Adrenal gland (tissue), 19 donors: ENCODE measurements at places on chromosomes 6 and 20. TPM values are rescaled to one million over a fixed set of nuclear protein-coding genes. Genes with fewer than 3 reads are reported as not detected.

Gene IL20RA
- 20.8 TPM for total RNA-seq

Gene SLC22A3
- total RNA-seq = 51.9 TPM

Gene NRM
- total RNA-seq = 5.7 TPM

Gene FAXC
- not detected for total RNA-seq

Gene UNC5CL
- total RNA-seq = 0.54 TPM

Gene KCNQ5
- total RNA-seq = 2.5 TPM

Gene FLRT3
- 4.8 TPM for total RNA-seq

Gene PLCB4
- total RNA-seq = 0.36 TPM

DNA sequence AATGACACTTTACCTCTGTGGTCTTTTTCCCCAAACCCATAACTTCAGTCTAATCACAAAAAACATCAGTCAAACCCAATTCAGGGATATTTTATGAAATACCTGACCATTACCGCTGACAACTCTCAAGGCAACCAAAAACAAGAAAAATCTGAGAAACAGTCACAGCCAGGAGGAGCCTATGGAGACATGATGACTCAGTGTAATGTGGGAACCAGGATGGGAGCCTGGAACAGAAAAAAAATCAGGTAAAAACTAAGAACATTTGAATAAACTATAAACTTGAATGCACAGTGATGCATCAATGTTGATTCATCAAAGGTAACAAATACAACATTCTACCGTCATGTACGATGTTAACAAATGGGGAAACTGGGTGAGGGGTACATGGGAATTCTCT lies 84.1 kb upstream of the TSHZ2 start:
- H3K27me3 ChIP-seq = no peaks in the 10 kb centered on the region
- H3K4me1 ChIP-seq = no peaks in the 10 kb centered on the region
- no peak overlapping the region for H3K27ac ChIP-seq
- H3K36me3 ChIP-seq = no peaks in the 10 kb centered on the region

DNA sequence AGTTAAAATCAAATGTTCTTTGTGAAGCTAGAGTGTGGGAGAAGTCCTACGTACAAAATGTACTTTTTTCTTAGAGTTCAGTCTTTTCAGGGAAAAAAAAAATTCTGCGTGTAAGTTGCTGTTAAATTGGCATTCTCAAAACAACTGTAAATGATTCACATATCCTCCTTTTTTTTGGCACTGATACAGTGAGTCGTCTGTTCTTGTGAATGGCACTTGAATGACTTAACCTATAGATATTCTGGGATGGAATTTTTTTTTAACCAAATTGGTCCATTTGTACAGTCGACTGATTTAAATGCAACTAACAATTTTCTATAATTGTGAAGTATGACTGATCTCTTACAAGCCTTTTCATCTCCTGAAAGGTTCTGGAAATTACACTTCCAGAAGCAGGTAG lies 5.5 kb upstream of the JAG1 start:
- H3K4me3 ChIP-seq = no peak overlapping the region
- no peaks in the 10 kb centered on the region for H3K27me3 ChIP-seq
- DNase-seq = no peak
- no peak overlapping the region for H3K27ac ChIP-seq

- no peak overlapping the region for H3K27ac ChIP-seq
- no peak overlapping the region for H3K4me3 ChIP-seq
Measured at GRCh38 chr6:24777227-24777626, 2.5 kb downstream of the GMNN start.

DNA sequence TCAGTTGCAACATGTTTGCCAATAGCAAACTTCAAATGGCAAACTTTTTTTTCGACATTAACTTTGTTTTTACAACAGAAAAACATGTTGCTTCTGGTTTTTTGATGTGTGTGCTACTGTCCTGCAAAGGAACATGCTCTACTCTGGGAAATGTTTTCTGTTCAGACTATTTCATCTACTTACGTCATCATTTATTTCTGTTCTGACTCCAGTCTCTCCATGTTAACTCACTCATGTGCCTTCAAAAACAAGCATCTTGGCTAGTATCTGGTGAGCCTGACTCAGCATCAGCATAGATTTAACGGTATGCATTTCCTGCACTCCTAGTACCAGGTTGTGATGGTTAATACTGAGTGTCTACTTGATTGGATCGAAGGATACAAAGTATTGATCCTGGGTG lies 36.1 kb upstream of the MAP7 start:
- no peaks in the 10 kb centered on the region for H3K27me3 ChIP-seq
- no peak overlapping the region for H3K27ac ChIP-seq
- peaks cover 4% of the 10 kb centered on the region for H3K4me1 ChIP-seq
- H3K4me3 ChIP-seq = no peak overlapping the region

- no peaks in the 10 kb centered on the region for H3K4me1 ChIP-seq
- H3K27me3 ChIP-seq = no peaks in the 10 kb centered on the region
- H3K4me3 ChIP-seq = no peak overlapping the region
- DNase-seq = no peak
- H3K36me3 ChIP-seq = no peaks in the 10 kb centered on the region
Measured at GRCh38 chr6:39182604-39183003, 46.7 kb downstream of the KCNK5 start.

- H3K4me1 ChIP-seq = no peaks in the 10 kb centered on the region
- H3K36me3 ChIP-seq = no peaks in the 10 kb centered on the region
- no peak overlapping the region for H3K4me3 ChIP-seq
- DNase-seq = no peak
Measured at GRCh38 chr6:105744815-105745214, 341.3 kb upstream of the PRDM1 start.
